HT1080 (cell line): ENCODE measurements at places on chromosomes 7 and 10.
A peak's percentile ranks its signal among the peaks of the same experiment; 100 is the strongest.

DNA sequence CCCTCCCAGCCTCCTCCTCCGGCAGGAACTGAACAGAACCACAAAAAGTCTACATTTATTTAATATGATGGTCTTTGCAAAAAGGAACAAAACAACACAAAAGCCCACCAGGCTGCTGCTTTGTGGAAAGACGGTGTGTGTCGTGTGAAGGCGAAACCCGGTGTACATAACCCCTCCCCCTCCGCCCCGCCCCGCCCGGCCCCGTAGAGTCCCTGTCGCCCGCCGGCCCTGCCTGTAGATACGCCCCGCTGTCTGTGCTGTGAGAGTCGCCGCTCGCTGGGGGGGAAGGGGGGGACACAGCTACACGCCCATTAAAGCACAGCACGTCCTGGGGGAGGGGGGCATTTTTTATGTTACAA lies 83.3 kb downstream of the PAX2 start:
- DNase-seq = no peak

- no peak for DNase-seq
Observed at GRCh38 chr10:86489960-86490612, 31.5 kb downstream of the WAPL start.

- DNase-seq = peak; percentile 40
Observed at GRCh38 chr7:128791121-128791971, at the start of gene CCDC136. CCDC136 (plus strand) TSS chr7:128791968; CDS start chr7:128792412, 444 bp downstream.

DNA sequence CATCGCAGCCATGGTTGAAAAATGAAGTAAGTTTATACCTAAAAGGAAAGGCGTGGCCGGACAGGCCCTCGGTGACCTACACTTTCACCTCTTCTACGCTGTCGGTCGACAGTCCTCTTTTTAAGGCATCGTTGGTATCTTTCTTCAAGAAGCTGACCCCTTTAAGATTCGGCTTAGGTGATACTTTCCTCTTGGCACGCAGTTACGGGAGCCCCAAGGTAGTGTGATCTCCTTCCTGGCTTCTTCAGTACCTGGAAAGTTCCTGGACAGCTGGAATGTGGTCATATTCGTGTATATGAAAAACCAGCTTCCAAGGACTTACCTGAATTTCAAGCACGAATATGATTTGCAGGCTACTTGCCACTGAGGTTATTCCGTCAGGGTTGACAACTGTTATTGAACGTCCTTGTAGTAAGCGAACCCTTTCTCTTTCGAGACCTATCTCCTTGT lies 885 bp upstream of the SYPL1 start:
- DNase-seq = no peak
